Activated naive CD8-positive, alpha-beta T cell treated with anti-CD3 and anti-CD28 coated beads for 36 hours (primary cell): ENCODE measurements at places on chromosomes 12 and 14. TPM values are rescaled to one million over a fixed set of nuclear protein-coding genes. Genes with fewer than 3 reads are reported as not detected.

DNA sequence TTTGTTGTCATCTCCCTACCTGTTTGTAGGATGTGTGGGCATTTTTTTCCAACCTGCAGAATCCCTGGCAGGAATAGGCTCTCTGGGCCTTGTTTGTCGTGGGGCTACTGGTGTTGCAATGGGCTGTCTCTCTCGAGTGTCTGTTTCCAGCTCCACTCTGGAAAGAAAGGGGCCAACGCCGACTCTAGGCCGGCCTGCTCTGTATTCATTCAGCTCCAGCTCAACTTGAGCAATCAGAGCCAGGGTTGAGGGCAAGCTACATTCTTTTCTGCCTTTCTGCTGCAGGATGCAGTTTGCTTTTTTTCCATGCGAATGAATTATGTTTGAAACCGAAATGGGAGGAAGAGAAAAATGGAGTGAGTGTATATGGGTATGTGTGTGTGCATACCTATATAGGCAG, 2.3 kb downstream of the JDP2 start:
- no peak for DNase-seq

GRCh38 chr12:127595506-127595905, 671.5 kb upstream of the TMEM132C start:
- no peak for DNase-seq

Gene SLC6A13
- 0.40 TPM for total RNA-seq

Gene LBHD2
- not detected for total RNA-seq
